ENCODE measurements at places on chromosomes 5 and 9.

GRCh38 chr5:52598968-52599367 lies 188.7 kb upstream of the ITGA1 start:
- DNase-seq, result no peak

- DNase-seq, result no peak
These were observed 74.5 kb upstream of the MAP1B start for GRCh38 chr5:72032788-72033187.

- DNase-seq, result no peak
These were observed 609.1 kb upstream of the GRAMD2B start for GRCh38 chr5:125814119-125814518.

GRCh38 chr9:71769175-71770161 lies 1.2 kb upstream of the CEMIP2 start:
- peak; percentile 31 for DNase-seq

GRCh38 chr9:117184173-117184572 lies 230.7 kb downstream of the ASTN2 start:
- no peak for DNase-seq

GRCh38 chr5:849651-850301 lies 1.0 kb downstream of the ZDHHC11 start:
- DNase-seq, result no peak

- no peak for DNase-seq
These were observed 221.4 kb upstream of the TRIM32 start for GRCh38 chr9:116465576-116466270.

- DNase-seq, result no peak
These were observed 847 bp upstream of the GABRB2 start for GRCh38 chr5:161547406-161547737.

DNA sequence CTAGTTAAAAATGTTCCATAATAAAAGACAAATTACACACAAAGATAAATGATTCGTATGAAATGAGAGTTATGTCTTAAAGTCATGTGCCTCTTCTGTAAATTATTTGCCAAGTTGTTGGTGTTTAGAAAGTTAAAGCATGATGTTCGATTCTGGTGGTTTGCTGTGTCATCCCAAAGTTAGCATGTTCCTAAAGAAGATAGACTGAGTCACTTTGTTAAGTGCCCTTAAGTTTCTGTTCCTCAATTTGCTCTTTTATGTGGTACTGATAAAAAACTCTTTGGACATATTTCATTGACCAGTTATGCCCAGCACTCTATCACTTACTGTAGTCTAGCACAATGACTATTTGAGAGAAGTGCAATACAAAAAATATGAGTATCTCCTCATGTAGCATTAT lies 366.9 kb upstream of the ZNF608 start:
- DNase-seq, result no peak
